ENCODE measurements at places on chromosomes 12 and 14.

- DNase-seq: no peak
Measured at GRCh38 chr14:57692671-57693070, 173.2 kb downstream of the SLC35F4 start.

DNA sequence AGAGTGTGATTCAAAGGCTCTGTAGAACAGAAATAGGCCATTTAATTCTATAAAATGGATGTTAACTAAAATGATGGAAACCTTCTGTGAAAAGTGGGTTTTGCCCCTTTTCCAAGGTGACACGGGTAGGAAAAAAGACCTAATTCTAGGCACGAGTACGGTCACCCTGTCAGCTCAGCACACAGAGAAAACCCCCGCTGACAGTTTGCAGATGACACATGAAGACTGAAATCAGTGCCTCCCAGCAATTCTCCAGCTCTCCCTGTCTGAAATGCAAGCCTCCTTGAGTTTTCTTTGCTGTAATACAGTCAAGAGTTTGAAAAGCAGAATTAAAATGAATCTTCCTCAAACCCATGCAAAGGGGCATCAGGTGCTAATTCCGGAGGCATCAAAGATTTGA is 230.0 kb downstream of the TMEM132D start:
- DNase-seq: no peak

GRCh38 chr12:42298887-42299286 is 27.0 kb downstream of the ZCRB1 start:
- DNase-seq: no peak

GRCh38 chr12:4293966-4294505 is 20.5 kb downstream of the CCND2 start:
- DNase-seq: no peak

DNA sequence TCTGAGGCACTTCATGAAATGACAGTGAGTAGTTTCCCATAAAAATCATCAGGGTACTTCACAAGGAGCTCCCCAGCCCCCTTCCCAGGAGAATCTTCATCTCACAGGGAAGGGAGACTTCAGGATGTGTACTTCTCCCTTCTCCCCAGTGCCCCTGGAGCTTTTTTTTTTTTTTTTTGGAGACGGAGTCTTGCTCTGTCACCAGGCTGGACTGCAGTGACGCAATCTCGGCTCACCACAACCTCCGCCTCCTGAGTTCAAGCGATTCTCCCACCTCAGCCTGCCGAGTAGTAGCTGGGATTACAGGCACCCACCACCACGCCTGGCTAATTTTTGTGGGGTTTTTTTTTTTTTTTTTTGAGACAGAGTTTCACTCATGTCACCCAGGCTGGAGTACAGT is 10.4 kb downstream of the ITPK1 start:
- no peak for DNase-seq

- no peak for DNase-seq
Measured at GRCh38 chr12:64170024-64170423, 52.1 kb downstream of the KICS2 start.
